H7 (cell line): ENCODE measurements at places on chromosomes 4 and X.

DNA sequence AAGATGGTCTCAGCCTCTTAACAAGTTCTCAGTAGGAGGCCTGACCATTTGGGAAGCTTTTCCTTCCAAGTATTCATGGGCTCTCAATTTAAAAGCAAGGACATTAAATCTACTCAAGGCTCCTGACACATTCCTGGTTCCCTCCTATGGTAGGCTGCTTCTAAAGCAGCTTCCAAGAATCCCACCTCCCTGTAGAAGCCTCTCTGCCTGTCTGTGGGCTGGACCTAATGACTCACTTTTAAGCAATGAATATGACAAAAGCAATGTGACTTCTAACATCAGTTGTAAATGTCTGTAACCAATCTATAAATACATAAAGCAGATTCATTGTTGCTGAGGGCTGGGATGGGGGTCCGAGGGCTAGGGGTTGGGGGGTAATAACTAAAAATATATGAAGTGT is 99.5 kb upstream of the FAM9B start:
- no peak for DNase-seq

- peak; percentile 79 for DNase-seq
Measured at GRCh38 chr4:68373513-68373912, 23.6 kb upstream of the YTHDC1 start.

DNA sequence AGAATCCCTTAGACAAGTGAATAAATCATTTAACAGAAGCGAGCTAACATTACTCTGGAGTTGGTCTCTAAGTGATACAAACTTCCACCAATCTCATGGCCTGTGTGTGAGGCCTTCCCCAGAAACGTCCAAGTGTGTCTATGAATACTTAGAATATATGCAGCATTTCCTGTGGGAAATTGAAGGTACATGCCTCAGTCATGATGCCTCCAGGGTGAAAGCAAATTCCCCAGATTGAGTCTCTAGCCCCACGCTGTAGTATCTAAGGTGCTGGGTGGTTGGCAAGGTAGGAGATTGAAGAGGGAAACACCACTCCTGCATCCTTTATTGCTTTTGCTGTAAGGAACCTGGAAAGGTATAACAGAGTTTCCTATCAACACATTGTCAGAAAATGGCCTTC is 113.8 kb downstream of the IL13RA2 start:
- DNase-seq = no peak

GRCh38 chrX:87580862-87581261 is 63.3 kb downstream of the KLHL4 start:
- no peak for DNase-seq

DNA sequence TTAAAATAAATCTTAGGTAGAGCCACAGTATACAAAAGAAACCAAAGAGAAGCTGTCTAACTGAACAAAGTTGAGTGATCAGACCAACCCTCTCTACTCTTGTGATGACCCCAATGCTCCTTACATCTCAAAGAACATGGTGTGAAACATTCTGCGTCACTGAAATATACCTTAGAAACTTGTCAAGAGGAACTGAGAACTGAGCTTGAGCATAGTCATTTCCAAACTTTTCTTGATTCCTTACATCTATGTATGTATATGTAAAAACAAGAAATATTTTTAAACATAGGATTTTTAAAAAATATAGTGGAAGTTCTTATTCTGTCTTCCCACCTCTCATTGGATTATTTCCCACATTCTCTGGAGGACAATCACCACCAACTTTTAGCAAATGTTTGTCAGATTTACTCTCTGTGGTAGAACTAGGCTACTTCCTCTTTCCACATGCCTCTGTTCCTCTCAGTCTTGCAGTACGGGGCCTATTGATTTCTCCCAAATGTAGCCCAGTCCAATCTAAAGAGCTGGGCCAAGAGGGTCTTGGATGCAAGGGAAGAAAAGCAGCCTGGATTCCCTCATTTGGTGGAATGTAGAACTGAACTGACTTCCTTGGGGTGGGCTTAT is 98.2 kb upstream of the HHIP start:
- no peak for DNase-seq

DNA sequence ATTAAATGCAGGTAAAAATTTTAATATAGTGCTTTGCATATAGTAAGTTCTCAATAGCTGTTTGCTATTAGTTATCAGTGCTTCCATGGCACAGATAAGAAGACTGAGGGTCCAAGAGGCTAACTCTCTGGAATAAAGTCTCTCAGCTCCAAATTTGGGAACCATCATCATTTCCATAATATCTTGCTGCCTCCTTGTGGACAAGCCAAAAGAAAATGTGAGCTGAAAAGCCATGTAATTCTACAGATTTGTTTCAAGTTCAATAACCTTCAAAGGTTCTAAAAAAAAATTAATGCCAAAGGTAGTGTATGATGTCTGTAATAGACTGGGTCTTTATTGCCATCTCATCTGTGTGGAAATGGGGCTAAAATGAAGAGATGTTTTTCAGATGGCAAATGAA is 136.9 kb upstream of the VCX start:
- DNase-seq = no peak

- no peak for DNase-seq
Measured at GRCh38 chr4:14446311-14446710, 556.0 kb upstream of the CPEB2 start.

DNA sequence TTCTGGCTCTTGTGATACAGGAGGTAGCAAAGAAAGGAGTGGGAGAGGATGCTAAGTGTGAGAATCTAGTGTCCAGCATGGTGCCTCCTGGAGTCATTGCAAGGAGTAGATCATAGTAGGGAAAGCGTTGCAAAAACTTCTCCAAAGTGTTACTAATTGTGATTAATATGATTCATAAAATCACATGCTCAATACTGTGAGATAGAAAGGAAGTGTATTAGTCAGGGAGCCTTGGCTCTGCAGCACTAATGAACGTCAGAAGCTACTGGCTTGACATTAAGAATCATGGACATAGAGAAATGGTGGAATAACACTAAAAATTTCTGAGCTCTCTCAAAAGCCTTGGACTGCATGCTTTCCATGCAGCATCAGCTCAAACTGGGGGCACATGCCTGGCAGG is 299.1 kb downstream of the EVC2 start:
- DNase-seq = no peak

DNA sequence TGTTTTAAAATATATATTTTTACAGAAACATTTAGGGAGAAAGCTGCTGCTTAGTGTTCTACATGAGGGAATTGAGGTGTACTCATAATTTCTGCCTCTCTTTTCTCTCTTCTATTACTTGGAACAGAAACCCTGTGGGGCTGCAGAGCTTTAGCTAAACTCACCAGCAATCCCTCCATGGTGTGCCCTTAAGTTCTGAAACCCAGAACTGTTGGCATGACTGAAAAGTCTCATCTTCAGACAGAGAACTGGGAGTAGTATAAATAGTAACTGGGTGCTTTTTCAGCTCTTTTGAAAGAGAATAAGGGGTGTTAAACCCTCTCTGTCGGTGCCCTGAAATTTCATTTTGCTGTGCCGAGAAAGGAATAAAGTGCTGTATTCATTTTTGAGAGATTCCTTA is 294.9 kb upstream of the BOD1L1 start:
- DNase-seq = no peak

- no peak for DNase-seq
Measured at GRCh38 chr4:185902654-185903053, 90.7 kb upstream of the SORBS2 start.

DNA sequence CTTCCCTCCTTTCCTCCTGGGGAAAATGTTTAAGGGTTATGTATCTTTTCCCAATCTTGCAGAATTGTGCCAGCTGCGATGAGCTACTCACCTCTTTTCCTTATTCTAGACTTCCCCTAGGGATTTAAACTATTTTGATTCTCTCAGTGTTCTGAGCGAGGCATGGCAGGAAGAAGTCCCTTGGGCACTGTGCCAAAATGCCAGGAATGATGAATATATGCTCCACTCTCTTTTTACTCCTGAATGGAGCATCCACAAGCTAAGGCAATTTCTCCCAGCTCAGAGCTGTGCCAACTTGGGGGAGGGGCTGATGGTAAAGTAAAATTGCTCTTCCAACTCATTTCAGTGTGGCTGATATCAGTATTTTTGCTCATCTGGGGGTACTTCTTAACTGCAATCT is 4.0 kb upstream of the C4orf17 start:
- no peak for DNase-seq

GRCh38 chr4:27789773-27790172 is 929.1 kb downstream of the STIM2 start:
- DNase-seq = no peak

DNA sequence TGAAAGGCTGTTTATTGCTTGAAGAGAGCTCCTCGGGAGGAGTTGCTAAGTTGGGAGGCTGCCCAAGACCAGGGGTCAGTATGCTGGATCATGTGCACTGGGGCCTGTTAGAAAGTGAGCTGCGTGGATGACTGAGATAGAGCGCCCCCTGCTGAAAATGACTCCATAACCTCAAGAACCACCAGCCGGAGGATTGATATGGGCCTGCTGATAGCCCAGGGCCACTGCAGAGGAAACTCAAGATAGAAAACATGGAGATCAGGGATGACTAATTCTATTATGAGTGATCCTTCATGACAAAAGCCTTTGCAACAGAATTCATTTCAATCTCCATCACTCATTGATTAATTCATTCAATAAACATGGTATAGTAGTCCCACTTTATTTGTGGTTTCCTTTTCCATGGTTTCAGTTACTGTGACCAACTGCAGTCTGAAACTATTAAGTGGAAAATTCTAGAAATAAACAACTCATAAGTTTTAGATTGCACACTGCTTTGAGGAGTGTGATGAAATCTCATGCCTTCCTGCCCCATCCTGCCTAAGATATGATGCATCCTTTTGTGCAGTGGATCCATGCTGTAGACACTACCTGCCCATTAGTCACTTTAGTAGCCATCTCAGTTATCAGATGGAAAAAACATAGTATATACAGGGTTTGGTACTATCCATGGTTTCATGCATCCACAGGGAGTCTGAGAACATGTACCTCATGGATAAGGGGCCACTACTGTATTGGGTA is 126.7 kb upstream of the MBNL3 start:
- peak; percentile 27 for DNase-seq

DNA sequence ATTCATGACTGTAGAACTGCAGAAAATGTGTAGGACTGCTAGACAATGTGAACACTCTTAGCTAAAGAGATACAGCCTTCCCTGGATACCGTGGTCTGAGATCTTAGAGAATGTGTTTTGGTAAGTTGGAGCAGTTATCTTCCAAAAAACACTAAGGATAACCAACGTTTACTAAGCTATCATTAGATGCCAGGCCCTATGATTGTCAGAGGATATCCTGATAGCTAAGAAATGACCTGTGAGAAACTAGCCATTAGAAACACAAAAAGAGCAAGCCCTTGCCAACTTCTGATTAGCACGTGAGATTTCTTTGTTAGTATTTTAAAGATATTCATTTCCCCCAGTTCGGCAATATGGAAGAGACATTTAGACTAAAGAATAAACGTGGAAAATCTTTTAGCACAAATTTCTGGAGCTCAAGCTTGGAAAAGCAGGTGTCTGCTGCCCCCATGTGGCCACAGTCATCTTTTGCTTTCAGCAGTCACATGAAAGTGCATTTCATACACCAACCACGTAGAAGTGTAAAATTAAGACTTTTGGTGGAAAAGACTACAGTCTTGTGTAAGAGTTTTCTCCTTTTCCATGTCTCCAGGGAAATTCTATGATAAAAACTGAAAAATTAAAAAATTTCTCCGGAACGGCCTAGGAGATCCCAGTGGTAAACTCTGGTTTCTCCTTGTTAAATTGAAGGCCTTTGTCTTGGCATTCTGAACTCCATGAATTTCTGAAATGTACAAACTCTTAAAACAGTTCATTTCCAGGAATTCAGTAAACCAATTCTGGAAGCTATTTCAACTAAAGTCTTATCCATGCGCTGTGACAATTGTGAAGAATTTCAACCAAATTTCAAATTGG is 136.4 kb downstream of the ZNF674 start:
- peak; percentile 47 for DNase-seq

- no peak for DNase-seq
Measured at GRCh38 chr4:124060261-124060918, 652.1 kb downstream of the ANKRD50 start.

- DNase-seq = no peak
Measured at GRCh38 chrX:104679175-104679574, 113.2 kb downstream of the IL1RAPL2 start.

DNA sequence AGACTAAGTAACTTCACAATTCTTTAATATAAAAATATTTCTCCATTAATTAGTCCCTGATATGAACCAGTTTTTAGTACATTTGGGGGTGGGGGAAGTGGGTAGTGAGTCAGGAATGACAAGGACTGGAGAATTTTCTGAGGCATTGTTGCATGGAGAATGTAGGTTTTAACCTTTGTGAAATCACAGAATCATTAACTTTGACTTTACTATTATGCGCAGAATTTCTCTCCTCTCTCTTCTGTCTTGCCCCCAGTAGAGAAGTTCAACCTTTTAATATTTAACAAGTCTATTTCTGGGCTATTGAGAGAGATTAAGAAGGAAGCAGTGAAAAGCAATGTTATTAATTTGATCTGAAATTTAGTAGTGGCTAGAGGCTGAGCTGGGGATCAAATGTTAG is 597.0 kb downstream of the PCDH18 start:
- DNase-seq = no peak

GRCh38 chr4:569958-570667 is 6.0 kb downstream of the TMEM271 start:
- no peak for DNase-seq

GRCh38 chrX:151174581-151175282 is 1.7 kb upstream of the GPR50 start:
- peak; percentile 79 for DNase-seq

DNA sequence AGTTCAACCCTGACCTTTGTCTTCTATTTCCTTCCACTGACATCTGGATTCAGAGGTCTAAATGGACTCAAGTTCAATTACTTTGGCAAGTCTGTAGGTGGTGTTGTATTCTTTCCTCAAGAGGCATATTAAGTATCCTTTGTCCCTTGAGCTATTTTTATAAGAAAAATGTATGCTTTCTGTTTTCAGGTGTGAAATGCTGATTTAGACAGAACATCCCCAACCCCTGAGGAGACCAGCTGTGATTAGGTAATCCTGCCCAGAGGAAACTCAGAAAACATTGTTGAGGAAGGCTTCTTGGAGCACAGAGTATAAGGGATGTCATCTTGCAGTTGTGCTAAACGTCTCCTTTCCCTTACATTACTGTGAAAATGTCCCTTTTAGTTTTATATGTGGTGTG is 46.6 kb upstream of the EGFL6 start:
- DNase-seq = no peak

GRCh38 chrX:108331126-108331909 is 106.9 kb downstream of the COL4A6 start:
- DNase-seq = no peak

GRCh38 chr4:184464759-184465454 is 9.4 kb downstream of the IRF2 start:
- DNase-seq = no peak
